ENCODE measurements at places on chromosomes 13 and 19.

- DNase-seq: no peak
Measured at GRCh38 chr19:31220540-31220939, 128.7 kb downstream of the TSHZ3 start.

DNA sequence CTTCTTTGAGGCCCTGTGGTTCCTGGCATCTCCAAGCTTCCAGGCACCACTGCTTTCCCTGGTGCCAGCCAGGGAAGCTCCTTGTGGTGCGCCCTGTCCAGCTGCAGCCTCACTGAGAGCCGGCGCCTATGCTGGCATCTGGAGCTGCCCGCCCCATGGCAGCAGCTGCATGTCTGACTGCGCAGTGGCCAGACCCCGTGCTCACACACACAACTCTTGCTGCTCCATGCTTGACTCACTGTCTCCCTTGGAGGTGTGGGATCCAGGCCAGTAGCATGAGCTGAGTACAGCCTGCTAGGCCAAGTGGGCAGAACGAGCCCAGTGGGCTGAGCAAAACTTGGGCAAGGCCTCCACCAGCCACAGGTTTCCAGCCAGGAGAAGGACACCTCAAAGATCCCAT lies 11.5 kb upstream of the SUPT20H start:
- DNase-seq: no peak

- no peak for DNase-seq
Measured at GRCh38 chr19:38728752-38729541, 15.3 kb downstream of the CAPN12 start.

DNA sequence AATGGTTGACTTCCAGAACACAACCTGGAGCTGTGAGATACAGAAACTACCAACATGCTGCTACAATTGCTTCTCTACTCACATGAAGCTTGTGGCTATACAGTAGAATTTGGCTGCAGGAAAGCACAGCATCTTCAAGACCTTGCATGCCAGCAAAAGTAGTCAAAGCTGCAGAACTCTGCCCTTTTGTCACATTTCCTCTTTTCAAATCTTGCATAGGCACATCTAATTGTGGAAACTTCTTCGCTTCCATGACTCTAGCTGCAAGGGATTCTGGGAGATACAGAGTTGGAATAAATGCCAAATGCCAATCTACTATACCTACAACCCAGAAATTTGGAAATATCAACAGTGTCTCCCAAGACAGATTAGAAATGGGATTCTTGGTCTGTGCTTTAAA lies 462.2 kb downstream of the FOXO1 start:
- DNase-seq: no peak

DNA sequence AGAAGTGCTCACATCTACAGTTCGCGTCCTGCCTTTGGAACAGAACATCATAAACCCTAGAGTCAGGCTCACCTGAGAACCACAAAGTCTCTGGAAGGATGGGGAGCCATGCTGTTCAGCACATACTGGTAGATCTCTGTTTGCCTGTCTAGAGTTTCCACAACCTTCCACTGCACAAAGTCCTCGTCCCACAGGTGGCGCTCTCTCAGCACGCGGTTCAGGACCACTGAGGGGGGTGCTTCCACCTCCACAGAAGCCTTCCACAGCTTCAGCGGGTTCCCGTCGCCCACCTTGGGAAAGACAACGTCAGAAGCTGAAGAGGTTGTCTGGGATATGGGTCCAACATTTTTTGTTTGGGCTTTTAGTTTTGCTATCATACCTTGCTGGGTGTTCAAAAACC lies 93.6 kb downstream of the KL start:
- no peak for DNase-seq

- peak; percentile 79 for DNase-seq
Measured at GRCh38 chr19:47035127-47036096, 13.0 kb downstream of the TMEM160 start.

GRCh38 chr13:91399189-91400062 lies 1.0 kb downstream of the GPC5 start:
- DNase-seq: no peak

DNA sequence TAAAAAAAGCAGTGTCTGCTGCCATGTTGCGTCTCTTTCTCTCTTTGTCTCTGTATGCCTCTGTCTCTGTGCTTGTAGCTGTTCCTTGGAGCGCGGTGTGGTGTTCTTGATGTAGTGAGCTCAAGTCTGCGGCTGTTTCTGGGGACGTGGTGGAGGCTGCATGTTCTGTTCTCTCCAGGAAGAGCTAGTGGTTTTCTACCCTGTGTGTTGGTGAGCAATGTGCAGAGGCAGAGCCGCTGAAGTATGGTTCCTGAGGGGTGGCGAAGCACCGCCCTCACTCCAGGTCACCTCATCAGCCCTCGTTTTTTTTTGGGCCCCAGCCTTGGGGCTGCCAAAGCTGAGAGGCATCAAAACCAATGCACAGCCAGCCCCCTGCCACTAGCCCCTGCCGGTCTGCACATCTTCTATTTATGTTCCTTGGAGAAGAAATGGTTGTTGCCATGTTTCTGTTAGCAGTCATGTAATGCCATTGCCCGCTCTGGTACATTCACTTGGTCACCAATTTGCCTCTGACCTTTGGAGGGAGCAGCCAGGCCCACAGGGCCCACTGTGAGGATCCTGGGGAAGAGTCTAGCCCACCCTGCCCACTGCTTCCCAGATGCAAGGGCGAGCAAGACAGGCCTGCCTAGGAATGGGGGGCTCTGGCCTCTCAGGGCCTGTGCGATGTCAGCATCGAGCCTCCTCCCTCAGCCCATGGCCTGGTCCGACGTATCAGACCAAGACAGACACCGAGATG lies 7.2 kb downstream of the HNRNPL start:
- no peak for DNase-seq
